ENCODE measurements at places on chromosomes 1 and 21.
A peak's percentile ranks its signal among the peaks of the same experiment; 100 is the strongest.

DNA sequence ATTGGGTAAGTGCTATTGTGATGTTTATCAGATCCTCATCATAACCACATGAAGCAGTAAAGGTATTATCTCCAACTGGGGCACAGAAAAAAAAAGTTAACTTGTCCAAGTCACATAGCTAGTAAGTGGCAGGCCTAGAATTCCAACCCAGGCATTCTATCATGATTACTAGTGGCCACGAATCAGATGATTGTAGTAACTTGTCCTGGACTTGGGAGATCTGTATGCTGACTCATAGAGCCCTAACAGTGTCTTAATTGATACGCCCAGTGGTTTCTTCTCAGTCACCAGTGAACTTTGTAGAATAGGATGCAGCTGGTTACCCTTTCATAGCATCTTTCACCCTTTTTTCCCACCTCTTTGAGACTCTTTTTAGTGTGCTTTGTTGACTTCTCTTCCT lies 91.1 kb upstream of the UBE2U start:
- ATAC-seq, result no peak

DNA sequence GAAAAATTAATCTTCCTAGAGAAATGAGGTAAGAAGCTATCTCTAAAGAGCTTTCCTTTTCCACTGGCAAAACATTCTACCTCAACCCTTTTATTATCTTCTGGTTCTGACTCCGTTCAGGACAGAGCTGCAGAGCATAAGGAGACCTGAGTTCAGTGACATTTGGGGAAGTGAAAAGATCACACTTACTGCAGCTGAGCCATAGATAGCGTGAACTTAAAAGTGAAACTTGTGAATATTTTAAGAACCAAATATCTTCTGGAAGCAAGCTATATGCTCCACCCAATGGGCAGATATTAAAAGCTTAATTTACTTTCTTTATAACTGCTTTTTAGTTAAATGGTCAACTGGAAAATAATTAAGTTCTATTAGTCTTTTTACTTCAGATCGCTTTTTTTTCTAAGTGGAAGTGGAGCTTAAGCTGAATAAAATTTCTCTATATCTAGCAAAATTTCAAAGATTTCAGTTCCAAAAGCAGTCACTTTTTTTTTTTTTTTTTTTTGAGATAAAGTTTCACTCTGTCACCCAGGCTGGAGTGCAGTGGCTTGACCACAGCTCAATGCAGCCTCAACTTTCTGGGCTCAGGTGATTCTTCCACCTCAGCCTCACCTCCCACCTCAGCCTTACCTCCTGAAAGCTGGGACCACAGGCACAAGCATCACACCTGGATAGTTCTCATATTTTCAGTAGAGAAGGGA lies 11.9 kb downstream of the PTPN22 start:
- peak; percentile 40 for ATAC-seq

- ATAC-seq, result no peak
Observed at GRCh38 chr21:25872271-25872670, 137.5 kb downstream of the GABPA start.

- ATAC-seq, result peak; percentile 15
Observed at GRCh38 chr1:160101037-160101716, 2.8 kb upstream of the IGSF8 start.

DNA sequence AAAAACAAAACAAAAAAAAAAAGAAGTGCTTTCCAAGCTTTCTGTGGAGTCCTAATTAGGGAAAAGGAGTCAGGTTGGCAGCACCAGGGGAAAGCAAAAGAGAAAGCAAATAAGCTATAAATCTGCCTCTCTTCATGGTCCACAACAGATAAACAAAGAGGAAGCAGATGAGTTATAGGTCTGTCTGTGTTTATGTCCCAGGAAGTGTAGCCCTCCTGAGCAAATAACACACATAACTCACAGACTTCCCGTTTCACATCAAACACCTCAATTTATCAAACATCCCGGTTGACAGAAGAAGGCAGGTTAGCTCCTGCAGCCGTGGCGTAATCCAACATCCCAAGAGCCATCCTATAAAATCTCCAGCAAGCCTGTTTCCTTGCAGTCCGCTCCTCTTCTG lies 5.6 kb upstream of the SLC2A5 start:
- no peak for ATAC-seq

- ATAC-seq, result no peak
Observed at GRCh38 chr1:89354205-89354604, 9.7 kb upstream of the GBP6 start.

DNA sequence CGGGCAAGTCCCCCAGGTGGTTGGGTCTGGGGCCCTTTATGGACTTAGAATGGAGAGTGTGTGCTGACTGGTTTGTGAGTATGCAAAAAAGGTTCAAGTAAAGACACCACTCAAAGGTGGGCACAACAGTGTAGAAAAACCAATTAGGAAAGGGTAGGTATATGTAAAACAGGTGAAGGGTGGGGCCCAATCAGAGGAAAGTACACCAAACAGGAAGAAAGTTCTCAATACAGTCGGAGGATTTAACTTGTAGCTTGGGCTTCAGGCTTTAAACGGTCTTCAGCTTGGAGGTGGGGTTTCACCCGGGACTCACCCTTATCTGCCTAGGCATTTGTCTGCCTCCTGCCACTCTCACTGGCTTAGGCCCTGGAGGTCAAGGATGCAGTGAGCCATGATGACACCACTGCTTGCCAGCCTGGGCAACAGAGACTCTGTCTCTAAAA lies 6.8 kb upstream of the PUM1 start:
- peak; percentile 29 for ATAC-seq

DNA sequence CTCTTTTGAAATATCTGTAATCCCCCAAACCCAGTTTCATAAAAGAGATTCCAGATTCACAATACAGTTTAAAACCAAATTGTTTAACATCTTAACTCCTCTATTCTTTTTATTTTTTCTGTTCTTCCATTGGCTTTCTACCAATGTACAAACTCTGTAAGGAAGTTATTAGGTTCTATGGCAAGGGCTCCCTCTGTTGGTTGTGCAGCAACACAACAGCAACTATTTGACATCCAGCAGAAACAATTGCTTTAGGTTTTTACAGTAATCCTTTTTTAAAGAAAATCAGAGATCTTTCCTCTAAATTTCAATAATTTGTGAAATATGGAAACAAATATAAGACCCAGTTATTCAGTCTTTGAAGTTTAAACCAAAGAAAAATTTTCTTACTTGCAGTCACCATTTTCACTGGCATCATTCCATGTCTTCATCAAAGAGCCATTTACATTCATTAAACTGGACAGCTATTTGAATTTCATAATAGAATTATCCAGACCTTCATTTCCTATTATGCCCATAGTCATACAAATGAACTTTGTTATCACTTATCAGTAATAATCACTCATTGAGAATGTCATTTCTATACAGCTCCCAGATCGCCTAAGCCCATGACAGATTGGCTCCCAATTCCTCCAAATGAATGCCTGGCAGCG lies 46.5 kb upstream of the RNF11 start:
- no peak for ATAC-seq

- peak; percentile 77 for ATAC-seq
Observed at GRCh38 chr1:206463137-206463536, 7.1 kb upstream of the IKBKE start.

GRCh38 chr1:32894019-32894600 lies 7.1 kb downstream of the TMEM54 start:
- ATAC-seq, result no peak

DNA sequence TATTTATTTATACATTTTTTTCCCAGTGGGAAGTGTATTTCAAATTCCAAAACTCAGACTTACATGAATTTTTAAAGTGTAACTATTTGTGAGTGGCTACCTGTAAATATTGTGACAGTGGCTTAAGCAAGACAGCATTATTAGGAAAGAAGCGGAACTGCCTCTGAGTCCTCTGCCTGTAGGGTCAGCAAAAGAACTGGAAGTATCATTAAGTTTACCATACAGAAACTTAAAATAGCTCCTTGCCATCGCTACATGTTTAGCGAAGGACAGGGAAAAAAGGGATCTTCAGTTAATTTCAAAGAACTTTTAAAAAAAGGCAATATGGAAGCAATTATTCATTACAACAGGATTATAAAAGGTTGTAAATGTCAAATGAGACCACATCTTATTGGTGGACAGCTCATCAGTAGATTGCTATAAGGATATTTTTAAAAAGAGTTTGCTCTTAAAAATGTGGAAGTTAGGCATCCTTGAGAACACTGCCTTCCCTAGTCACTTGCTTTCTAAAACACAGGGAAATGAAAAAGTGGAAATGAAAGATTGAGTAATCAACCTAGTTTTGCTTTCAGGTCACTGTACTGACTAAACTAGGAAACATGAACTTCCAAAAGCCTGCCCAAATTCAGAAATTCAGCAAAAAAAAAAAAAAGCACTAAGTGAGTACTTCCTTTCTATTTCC lies 39.2 kb downstream of the NSL1 start:
- peak; percentile 72 for ATAC-seq

- ATAC-seq, result no peak
Observed at GRCh38 chr1:240174734-240175133, 83.1 kb downstream of the FMN2 start.

GRCh38 chr1:176795929-176796328 lies 333.0 kb downstream of the PAPPA2 start:
- no peak for ATAC-seq

- ATAC-seq, result no peak
Observed at GRCh38 chr1:77232829-77233228, 13.6 kb upstream of the PIGK start.

DNA sequence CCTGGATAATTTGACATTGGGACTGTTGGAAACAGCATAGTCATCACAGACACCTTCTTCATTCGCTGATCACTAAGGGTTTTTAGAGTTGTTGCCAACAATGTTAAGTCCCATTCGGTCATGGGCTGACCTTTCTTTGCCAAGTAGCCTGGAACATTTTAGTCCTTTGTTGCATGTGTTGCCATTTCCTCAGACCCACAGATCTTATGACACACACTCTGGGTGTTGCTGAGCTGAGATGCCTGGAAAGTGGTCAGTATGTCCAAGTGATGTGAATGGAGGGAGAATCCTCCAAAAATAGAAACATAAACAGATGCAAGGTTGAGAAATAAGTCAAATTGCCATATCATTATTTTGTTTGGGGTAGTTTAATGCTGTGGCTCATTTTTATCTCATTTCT lies 61.5 kb upstream of the GJA5 start:
- ATAC-seq, result no peak

GRCh38 chr1:154609398-154610380 lies 1.7 kb upstream of the ADAR start:
- peak; percentile 59 for ATAC-seq

- no peak for ATAC-seq
Observed at GRCh38 chr1:91647061-91647460, 146.4 kb downstream of the CDC7 start.

DNA sequence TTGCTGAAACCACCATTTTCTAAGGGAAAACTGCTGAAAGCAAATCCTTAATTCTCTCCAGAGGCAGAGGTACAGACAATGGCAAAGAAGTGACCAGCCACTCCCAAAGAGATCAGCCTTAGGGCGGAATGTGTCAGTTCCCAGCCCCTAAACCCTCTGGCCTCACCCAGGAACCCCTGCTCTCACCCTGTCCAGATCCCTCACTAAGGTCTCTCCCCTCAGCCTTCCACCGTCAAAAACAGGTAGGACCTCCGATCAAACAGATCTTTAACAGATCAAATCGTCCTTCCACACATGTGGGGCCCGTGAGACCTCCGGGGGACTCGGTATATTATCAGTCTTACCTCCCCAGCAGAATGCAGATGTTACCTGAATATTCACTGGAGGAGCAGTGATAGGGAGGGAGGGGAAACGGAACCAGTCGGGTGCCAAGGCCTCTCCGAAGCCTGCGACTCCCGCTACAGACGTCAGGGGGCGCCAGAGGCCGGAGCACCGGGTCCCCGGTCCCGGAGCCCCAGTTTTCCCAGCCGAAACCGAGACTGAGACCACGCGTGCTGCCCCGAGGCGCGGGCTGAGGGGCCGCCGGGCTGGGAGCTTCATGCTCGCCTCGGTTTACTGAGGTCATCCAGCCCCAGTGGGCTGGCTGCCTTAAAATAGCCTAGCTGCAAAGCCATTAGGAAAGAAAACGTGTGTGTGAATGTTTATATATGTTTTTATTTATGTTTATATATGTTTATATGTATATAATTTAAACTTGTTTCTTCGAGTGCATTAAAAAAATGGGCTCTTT lies 23.6 kb downstream of the GPA33 start:
- peak; percentile 95 for ATAC-seq

DNA sequence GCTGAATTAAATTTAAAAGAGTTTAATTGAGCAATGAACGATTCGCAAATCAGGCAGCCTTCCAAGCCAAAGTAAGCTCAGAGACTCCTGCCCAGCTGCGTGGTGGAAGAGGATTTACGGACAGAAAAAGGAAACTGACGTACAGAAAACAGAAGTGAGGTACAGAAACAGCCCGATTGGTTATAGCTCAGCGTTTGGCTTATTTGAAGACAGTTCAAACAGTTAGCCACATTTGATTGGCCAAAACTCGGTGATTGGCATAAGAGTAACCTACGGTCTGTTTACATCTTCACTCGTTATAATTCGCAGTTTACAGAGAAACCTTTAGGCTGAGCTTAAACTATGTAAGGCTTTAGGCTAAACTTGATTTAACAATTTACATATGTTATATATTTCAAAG lies 46.9 kb downstream of the CR1L start:
- ATAC-seq, result no peak

DNA sequence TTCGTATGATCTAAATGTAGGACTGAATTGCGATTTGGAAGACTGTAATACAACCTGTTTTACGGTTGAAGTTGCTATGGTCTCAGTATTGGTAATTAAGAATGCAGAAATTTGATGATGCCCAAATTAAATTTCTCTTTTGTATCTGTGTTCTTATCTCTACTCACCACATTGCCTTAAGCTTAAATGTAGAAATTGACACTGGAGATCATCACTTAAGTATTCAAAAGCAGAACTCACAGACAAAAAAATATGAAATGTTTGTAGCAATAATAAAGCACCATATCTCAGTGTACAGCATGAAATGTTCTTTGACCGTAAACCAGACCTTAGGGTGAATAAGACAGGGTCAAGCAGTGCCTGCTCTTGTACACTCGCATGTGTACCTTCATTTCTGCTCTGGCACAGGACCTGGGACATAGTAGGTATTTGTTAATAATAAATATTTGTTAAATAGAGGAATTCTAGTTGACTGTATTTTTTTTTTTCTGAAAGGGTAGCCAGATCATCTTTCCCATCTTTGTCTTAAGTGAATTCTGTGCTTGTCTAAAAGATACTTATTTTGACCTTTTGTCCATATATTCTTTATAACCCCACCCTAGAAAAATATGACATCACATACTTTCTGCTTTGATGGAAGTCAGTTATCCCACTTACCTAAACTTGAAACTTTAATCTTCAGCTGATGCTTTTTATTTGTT lies 1.5 kb downstream of the CDC7 start:
- no peak for ATAC-seq
